Activated CD4-positive, CD25-positive, alpha-beta regulatory T cell (primary cell): ENCODE measurements at places on chromosomes 12 and 14.

DNA sequence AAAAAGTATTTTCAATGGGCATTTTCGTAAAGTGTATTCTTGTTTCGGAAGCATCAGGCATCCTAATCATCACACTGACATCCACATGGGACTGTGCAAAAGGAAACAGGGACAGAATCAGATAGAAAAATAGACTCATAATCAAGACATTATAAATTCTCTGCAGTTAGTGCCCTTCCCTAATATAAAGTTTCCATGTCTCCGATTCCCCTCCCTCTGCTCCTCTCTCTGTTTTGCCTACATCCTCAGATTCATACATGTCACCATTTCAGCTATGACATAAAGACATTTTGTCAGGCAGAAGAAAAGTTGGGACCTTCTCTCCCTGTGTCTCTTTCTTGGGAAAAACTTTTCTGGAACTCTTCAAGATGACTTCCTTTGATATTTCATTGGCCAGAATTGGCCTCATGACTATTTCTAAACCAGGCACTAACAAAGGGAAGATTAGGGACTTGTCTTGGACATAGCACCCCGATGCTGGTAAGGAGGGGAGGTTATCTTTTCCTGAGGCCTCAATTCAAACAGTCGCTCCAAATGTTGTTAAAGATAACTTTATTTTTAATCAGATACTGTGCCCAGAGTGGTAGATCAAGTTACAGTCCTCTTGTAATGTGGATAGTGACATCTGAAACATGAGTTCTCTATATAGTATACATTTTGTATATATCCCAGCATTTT lies 212.1 kb upstream of the BTG1 start:
- DNase-seq = no peak

GRCh38 chr12:6226002-6226678 lies 25.9 kb downstream of the CD9 start:
- DNase-seq = no peak

- DNase-seq = no peak
Measured at GRCh38 chr12:127881371-127882140, 385.4 kb upstream of the TMEM132C start.

GRCh38 chr14:64114166-64114565 lies 180.0 kb downstream of the ESR2 start:
- DNase-seq = no peak

DNA sequence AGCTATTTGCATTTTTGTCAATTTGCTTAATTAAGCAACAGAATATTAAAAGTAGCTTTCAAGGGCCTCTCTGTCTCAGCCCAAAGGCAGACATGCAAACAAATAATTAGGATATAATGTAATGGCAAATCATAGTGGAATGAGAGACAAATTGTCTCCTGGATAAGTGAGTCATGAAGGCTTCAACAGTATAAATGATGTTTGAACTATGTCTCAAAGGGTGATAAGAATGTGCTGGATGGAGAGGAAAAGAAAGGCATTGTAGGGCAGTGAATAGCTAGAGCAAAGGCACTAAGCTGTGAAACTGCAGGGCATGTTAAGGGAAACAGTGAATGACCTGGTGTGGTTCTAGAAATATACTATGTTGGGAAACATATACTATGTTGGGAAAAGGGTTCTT lies 53.5 kb upstream of the PPP1R12A start:
- DNase-seq = no peak

DNA sequence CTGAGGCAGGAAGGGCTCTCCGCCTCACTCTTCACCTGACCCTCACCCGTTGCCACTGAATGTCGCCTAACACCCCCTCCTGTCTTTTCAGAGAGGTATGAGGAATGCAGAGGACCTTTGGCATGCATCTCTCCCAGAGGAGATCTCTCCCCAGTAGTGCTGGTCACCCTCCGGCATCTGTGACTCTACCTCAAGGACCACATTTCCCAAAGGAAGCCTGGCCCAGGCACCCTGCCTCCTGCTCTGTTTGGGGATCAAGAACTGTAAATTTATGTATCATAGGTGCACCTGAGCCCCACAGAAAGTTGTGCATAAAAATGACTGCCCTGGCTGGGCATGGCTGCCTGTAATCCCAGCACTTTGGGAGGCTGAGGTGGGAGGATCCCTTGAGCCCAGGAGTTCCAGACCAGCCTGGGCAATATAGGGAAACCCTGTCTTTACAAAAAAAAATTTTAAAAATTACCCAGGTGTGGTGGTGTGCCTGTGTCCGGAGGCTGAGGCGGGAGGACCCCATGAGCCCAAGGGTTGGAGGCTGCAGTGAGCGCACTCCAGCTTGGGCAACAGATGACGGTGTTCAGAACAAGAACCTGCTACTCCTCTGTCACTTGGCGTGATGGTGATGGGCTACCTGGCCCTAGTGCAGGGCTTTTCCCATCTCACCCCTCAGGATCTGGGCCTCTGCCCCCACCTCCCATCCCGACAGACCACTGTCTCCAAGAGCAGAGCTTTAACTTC lies 13.7 kb downstream of the TNFRSF1A start:
- no peak for DNase-seq

GRCh38 chr12:124563809-124564208 lies 3.6 kb downstream of the NCOR2 start:
- no peak for DNase-seq

GRCh38 chr14:65243766-65244442 lies 141.6 kb upstream of the MAX start:
- no peak for DNase-seq

DNA sequence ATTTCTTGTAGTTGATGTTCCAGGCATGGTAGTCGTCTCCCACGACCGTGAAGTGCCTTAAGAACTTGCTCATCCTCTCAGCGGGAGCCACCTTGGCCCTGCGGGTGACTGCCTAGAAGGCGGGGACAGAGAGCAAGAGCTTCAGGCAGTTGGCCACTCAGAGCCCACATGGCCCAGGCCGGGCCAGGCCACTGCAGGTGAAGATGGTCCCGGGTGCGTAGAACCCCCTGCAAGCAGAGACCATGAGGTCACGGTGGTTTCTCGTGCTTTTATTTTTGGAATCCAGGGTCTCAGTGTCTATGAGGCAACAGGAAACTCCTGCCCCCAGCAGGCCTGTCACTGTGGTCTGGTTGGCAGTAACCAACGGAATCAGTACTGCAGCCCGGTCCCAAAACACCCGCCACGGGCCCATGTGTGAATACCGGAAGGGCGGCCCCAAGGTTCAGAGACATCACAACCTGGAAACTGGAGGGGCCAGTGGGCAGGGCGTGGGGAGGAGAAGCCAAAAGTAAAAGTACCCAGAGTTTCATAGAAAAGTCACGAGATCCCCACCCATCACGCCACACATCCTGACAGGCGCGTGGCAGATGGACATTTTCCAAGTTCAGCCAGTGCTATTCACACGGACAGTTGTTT lies 27.5 kb downstream of the HVCN1 start:
- DNase-seq = no peak

GRCh38 chr12:80469681-80470080 lies 25.6 kb downstream of the PTPRQ start:
- no peak for DNase-seq

DNA sequence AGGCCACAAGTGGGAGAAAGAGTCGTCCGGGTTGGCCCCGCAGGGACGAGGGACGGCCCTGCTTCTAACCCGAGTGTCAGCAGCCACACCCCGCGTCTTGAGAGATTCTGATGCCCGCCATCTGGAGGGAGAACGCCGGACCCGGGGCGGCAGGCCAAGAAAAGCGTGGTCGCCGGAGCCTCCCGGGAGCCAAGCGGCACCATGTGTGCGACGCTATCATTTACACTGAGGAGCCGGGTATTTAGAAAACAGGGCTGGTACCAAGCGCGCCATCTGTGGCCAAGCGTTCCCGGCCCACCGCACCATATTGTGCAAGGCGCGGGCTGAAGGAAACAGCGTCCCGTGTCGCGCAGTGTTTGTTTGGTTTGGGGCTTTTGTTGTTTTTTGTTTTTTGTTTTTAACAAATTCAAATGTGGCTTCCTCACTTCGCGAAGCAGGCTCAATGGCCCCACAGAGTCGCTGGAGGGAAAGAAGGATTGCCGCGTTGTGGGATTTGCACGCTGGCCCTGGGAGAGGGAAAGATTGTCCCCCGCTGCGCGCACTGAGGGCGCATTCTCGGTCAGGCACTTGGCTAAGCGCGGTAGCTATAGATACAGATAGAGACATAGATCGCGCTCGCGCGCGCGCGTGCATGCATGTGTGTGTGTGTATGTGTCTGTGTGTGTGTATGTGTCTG lies 153.8 kb downstream of the BCL11B start:
- no peak for DNase-seq

DNA sequence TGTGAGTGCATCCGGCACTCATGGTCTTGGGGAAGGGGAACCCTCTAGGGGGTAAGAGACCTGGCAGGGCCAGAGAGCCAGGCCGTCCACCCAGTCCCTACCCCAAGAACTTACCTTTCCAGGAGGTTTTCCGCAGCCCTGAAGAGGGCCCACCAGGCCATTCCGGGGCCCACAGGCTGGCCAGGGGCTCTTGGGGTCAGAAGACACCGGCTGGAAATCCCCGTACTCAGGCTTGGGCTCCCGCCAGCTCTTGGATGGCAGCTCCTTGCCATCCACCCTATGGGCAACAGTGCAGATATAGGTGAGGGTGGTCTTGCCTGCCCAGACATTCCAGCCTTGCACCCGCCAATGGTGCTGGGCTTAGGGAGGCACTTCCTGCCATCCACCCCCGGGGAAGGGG lies 34.6 kb downstream of the NCKAP5L start:
- no peak for DNase-seq

DNA sequence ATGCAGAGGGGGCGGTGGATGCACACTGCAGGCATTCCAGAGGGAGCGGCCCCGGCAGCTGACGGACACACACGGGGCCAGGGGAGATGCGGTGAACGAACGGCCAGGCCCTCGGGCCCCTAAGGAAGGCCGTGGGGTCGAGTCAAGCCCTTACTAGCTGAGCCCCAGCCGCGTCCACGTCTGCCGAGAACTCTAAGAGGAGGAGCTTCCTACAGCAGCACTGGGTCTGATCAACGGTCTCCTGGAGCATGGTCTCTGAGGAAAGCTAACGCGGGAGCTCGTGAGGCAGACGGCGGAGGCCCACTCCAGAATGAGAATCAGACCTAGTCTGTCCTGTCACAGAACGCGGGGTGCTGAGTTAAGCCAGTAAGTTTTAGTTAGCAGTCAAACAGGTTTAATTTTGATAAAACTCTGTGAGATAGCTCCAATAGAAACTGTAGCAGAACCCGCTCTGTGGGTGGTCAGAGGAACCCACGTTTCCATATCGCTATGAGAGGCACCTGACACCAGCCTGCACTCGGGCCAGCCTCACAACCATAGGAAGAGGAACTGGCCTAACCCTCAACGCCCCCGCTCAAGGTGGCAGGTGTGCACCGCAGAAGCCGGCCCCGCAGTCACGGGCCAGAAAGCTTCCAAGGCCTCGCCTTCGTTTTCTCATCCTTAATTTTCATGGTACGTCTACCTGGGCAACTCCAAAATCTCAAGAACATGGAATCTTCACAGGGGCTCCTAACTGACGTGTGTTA lies 55.5 kb downstream of the CDC42BPB start:
- DNase-seq = no peak

GRCh38 chr12:50718760-50719159 lies 45.1 kb upstream of the ATF1 start:
- DNase-seq = no peak

DNA sequence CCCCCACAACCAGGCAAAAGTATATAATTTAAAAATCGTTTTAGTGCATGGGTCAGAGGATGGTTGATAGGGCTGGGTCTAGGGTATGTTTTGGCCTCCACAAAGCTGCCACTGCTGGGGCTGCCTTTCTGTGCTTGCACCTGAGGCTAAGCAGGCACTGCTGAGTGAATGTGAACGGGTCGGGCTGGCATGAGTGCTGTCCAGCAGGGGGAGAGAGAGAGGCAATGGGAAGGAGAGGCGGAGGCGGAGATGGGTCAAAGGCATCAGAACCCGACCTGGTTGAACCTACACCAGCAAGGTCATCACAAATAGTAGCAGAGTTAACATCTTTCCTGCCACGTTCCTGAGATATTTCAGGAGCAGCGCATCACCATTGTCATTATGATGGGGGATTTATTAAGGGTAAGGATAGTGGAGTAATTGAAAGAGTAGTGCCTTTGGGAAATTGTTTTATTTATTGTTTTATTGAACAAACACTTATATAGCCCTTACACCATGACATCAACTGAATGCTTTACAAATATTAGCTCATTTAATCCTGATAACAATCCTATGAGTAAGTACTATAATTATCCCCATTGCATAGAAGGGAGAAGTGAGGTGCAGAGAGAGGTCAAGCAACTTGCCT lies 5.8 kb upstream of the NRXN3 start:
- DNase-seq = no peak

DNA sequence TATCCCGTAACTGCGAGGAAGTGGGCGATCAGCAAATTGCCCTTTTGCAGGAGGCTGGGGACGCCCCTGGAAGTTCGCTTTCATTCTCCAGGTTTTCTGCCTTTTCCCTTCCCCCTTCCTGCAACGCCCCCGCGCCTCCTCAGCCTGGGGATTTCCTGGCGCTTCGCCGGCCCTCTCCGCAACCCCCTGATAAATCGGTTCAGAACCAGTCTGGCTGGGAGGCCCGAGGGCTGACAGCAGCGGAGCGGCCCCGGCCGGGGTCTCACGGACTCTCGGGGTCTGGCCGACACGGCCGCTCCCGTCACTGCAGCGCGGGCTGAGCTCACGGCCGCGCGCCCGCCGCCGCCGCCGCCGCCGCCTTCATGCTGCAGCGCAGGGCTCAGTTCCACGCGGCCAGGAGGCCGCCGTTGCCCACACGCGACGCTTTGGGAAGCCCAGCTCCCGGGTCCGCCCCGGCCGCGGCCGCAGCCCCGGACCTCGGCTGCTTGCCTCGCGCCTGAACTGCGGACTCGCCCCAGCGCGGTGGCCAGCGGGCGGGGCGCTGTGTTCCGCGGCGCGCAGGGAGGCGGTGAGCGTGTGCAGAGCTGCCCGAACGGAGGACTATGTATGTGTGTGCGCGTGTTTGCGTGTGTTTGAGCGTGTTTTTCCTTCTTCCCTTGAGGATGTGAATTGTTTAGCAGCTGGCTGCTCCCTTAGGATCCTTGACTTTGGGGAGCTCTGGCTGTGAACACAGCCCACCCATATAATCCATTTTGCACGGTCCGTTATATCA lies at the start of gene LRFN5:
TSS of gene LRFN5 (plus strand) at position 345 of the 772 bp plus-strand sequence.
- no peak for DNase-seq

GRCh38 chr12:45681465-45681864 lies 48.0 kb upstream of the ARID2 start:
- no peak for DNase-seq

DNA sequence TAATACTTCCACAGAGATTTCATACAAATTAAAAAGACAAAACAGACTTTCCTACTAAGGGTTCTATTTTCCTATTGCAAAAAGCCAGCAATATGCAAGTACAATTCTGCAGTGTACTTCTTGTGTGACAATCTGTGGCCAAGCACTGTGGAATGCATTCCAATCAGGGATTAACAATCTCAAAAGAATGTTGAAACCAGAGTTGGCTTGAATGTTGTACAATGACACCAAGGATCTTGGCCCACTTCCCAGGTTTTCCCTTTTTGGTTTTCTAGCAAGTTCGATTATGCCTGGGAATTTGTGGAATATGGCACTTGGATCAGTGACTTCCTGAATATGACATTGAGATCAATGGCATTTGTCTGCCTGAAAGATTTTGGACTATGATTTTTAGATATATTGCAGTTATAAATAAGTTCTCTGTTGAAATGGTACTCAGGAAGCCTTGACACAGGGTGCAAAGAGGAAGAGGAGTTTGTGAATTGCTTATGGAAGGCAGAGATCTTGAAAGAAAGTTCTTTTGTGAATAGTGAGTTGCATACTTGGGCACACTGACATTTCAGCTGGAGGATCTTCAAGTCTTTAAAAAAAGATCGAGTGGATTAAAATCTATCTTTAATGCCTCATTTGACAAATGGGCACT lies 81.4 kb upstream of the FERMT2 start:
- DNase-seq = no peak
